ENCODE measurements at places on chromosomes 6 and 20. TPM values are rescaled to one million over a fixed set of nuclear protein-coding genes. Genes with fewer than 3 reads are reported as not detected.

GRCh38 chr20:3072530-3073250 lies 1.3 kb downstream of the OXT start:
- DNase-seq: no peak

DNA sequence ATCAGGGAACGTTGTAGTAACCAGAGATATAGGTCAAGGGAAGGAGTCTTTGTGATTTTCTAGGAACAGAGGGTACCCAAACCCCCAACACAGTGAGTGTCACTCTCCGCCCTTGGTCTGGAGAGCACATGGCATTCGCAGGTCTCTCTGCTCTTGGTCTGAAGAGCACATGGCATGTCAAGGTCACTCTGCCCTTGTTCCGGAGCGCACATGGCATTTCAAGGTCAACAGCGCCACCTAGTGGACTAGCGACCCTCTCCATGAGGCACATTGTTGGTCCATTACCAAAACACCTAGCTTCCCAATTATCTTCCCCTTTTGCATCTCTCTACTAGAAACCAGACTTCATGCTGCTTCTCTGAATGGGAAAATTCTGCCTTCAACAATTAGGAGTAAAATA lies 260.0 kb downstream of the C6orf118 start:
- DNase-seq: no peak

DNA sequence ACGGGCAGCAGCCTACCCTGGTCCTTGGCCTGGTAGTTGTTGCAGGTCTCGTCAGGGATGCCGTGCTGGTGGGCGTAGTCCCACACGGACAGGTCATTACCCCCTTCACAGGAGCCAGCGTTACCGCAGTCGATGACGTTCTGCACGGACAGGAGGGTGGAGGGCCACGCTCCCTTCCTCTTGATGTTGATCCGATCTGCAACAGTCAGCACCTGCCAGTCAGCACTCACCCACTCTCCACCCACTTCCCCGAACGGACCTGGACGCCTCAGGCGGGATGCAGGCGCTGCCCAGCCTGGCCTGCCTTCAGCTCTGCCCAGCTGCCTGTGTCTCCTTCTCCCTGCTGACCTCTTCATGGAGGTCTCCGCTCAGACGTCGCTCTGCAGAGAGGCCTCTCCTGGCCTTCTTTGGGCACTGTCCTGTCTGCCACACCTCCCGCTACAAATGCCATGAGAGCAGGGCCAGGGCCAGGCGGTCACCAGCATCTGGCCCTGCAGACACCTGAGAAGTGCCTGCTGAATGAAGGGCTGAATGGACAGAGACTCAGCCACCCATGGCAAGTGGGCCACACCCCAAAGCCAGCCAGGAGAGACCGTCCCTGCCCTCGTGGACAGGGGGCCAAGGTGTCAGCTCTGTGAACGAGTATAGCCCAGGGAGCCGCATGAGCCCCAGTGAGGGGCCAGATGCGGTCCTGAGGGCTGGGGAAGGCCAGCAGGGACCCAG lies 5.4 kb downstream of the CTSZ start:
- DNase-seq: no peak

DNA sequence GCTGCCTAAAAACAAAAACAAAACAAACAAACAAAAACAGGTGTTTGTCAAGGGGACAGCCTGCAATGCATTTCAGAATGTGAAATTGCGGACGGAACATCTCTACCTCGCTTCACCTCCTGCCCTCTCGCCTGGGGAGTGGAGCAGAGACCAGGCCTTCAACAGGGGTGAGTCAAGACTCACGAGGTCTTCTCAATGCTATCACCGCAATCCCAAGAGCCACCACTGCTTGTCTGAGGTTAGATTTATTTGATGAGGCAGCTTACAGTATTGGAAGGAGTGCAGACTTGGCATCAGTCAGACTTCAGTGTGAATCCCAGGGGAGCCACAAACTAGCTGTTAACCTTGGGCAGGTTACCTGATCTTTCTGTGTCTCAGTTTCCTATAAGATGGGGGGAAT lies 7.7 kb downstream of the GABRR1 start:
- DNase-seq: no peak

- peak; percentile 73 for DNase-seq
Observed at GRCh38 chr6:163354761-163355425, 59.6 kb upstream of the QKI start.

DNA sequence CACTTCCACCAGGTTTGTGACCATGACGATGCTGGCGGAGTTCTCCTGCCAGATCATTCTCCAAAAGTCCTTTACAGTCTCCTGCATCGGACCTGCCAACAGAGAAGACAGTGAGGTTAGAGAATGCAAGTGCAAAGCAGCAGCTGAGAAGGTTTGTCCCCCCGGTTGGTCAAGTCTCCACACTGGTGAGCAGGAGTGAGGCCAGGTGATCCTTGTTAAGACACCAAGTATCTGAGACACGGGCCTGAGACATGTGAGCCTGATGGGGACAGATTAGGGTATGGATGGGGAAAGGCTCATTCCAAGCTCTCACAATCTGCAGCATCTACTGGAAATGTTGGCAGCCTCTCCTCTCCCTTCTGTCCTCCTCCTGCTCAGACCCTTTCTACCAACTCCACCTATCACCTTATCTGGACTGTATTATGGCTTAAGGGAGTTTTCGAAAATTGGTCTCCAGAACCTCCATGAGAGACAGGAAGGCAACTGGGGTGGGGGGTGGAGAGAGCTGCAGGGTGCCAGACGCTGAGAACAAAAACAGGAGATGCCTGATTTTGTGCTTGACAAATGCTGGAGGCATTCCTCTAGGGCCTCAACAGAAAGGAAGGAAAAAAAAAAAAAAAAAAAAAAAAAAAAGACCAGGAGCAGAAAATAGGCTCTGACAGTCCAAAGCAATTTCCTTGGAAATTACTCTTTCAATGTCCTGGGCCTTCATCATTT lies 500.4 kb upstream of the CHD6 start:
- DNase-seq: no peak

GRCh38 chr6:167111597-167111996 lies 11.3 kb upstream of the CCR6 start:
- no peak for DNase-seq

DNA sequence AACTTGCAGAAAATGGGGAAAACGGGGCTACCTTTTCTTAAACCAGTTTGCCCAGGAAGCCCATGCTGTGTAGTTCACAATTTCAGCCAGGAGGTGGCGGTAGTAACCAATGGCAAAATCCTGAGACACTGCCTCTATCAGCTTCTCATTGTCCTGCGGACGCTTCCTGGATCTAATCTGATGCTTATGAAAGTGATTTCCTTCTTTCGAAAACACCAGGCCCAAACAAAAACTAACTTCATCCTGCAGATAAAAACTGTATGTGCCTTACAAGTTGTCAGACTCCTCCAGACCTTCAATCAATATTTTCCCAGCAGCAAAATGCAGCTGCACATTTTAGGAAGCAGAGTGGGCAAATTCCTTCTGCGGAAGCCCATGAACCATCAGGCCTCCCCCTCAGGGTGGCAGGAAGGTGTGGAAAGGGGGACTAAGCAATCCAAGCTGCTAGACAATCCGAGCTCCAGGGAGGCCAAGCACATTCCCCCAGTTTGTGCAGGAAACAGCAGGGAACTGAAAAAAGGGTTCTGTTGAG lies 88.5 kb downstream of the LY86 start:
- DNase-seq: peak; percentile 73

DNA sequence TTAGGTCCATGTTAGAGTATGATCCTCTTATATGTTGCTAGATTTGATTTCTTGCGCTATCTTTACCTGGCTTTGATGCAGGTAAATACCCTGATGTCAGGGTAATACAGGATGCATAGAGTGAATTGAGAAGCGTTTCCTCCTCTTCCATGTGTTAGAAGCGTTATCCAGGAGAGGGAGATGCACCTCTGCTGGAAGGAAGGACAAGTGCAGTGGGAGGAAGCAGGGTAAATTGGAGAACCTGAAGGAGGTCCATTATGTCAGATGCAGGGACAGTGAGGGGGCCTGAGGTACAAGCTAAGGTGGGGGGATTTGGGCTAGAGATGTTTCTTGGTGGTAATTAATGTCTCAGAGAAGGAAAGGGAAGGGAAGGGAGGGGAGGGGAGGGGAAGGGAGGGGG lies 7.7 kb downstream of the SHLD1 start:
- no peak for DNase-seq

- DNase-seq: no peak
Observed at GRCh38 chr6:106084989-106085691, 996 bp upstream of the PRDM1 start.

DNA sequence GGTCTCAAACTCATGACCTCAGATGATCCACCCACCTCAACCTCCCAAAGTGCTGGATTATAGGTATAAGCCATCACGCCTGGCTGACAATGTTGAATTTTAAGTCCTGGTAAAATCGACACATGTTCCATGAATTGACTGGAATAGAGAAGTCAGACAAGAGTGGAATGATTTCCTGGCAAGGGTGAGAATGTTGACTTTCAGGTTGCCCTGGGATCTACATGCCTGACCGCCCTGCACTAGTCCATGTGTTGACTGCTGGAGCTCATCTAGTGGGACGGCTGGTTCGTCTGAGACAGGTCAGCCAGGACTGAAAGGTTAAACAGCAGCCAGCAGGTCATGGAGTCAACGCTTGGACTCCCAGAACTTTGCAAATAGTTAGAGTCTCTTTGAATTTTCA lies 88.8 kb downstream of the SASH1 start:
- no peak for DNase-seq

GRCh38 chr6:146948790-146949342 lies 255.4 kb upstream of the STXBP5 start:
- no peak for DNase-seq

DNA sequence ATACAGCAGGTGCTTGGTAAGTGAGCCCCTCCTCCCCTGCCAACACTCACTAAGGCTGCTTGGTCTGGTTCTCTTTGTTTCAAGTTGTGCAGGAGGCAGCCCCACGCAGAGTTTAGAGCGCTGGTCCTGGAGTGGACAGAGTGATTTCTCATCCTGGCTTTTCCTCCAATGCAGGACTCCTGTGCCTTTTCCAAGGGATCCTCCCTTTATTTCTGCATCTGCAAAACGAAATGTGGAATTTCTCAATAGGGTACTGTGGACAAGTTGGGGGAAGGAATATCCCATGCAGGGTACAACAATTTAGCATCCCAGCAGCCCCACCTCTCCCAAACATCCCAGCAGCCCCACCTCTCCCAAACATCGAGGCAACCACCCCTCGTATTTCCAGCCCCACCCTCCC lies 30.6 kb upstream of the CCDC167 start:
- no peak for DNase-seq

DNA sequence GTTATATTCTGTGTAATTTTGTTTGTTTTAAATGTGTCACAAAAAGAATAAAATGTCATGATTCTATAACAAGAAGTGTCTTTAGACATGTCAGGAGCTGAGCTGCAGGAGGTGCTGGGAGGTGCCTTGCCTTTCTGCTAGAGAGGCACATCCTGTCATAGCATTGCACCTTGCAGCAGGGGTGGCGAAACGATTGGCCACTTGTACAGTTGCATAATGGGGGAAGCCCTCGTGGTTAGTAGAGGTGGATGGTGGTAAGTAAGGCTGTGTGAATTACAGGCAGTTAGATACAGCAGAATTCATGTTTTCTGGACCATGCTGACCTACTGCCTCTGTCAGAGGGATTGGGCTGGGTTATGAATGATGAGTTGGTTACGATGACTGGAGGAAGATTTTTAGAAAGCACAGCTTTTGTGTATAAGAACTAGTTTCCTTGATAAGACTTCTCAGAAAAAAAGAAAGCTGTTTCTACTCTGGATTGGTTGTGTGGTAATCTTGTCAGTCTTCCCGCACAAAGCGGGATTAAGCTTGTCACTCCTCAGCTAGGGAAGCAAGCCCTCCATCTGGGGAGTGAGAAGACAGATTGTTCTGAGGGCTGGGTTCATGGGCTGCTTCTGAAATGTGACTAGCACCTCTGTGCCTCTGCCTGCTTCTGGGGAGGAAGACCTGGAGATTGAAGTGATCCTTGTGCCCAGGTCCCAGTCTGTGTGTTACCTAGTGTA lies 74.9 kb downstream of the FOXO3 start:
- DNase-seq: no peak

- DNase-seq: no peak
Observed at GRCh38 chr6:97066056-97066455, 141.5 kb downstream of the KLHL32 start.

- DNase-seq: no peak
Observed at GRCh38 chr6:162679681-162680080, 47.9 kb downstream of the PRKN start.

Gene HDGFL1
- not detected for total RNA-seq

Gene RNF182
- total RNA-seq: not detected

Gene SRSF6
- total RNA-seq: 58.7 TPM

Gene RSPH4A
- not detected for total RNA-seq

Gene ELOVL4
- 0.19 TPM for total RNA-seq

Gene FAM184A
- total RNA-seq: 0.93 TPM

Gene E2F1
- 1.2 TPM for total RNA-seq

Gene PRR3
- total RNA-seq: 2.0 TPM

Gene MTCH1
- total RNA-seq: 162 TPM

Gene RBPJL
- not detected for total RNA-seq

Gene BCLAF1
- total RNA-seq: 53.2 TPM

Gene SRSF12
- total RNA-seq: not detected

Gene OPN5
- not detected for total RNA-seq

All from left ventricle myocardium inferior (tissue), 1 donor.